CD14-positive monocyte (primary cell): ENCODE measurements at places on chromosomes 16 and 17.

- no peak for DNase-seq
These were observed 103.1 kb downstream of the SDK2 start for GRCh38 chr17:73541111-73541510.

GRCh38 chr17:79249929-79250521 lies 175.4 kb downstream of the ENGASE start:
- DNase-seq, result no peak

DNA sequence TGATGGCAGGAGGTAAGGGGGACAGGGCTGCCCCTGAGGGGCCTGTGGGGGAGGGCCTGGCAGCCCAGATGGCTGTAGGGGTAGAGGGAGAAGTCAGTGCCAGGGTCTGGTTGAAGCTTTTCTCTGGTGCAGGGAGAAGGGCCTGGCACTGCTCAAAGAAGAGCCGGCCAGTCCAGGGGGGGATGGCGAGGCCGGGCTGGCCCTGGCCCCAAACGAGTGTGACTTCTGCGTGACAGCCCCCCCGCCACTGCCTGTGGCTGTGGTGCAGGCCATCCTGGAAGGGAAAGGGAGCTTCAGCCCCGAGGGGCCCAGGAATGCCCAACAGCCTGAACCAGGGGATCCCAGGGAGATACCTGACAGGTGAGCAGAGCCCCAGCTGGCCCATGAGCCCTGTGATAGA lies 2.8 kb upstream of the NOL3 start:
- DNase-seq, result no peak

- peak; percentile 77 for DNase-seq
These were observed 5.2 kb downstream of the PECAM1 start for GRCh38 chr17:64385187-64386083.

- no peak for DNase-seq
These were observed 15.7 kb downstream of the TMIGD1 start for GRCh38 chr17:30318155-30318554.

- DNase-seq, result no peak
These were observed 15.5 kb upstream of the SUPT4H1 start for GRCh38 chr17:58367461-58367860.

GRCh38 chr17:72030067-72030899 lies 90.5 kb upstream of the SOX9 start:
- DNase-seq, result no peak

- no peak for DNase-seq
These were observed 24.0 kb downstream of the TMC6 start for GRCh38 chr17:78104540-78104941.

DNA sequence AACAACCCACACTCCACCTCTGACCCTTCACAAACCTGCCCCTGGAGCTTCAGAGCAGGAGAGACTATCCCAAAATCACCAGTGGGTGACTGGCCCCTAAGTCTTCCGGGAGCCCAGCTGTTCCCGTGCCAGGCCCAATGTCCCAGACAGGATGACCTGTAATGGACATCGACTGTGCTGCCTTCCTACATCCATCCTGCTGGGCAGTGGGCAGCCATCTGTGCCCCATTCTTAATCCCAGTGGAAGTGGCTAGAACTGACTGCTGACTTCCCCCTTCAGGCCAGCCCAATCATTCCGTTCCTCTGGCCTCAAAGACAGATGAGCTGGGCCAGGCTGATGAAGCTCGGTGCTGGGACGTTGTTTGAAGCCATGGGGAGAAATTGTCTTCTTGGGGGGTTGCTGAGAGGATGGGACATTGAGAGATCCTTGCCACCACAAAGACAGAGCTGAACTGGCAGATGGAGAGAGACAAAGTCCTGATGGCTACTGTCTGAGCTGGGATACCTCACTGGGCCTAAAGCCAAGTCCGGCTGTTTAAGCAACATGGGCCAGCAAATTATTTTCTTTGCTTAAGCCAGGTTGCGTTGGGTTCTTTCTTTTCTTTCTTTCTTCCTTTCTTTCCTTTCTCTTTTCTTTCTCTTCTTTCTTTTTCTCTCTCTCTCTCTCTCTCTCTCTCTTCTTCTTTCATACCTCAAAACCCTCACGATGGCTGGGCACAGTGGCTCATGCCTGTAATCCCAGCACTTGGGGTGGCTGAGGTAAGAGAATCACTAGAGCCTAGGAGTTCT lies 17.9 kb upstream of the ALOX15B start:
- no peak for DNase-seq

GRCh38 chr16:53068423-53068833 lies 13.6 kb downstream of the CHD9 start:
- no peak for DNase-seq

GRCh38 chr17:73103641-73104335 lies 11.3 kb upstream of the SLC39A11 start:
- peak; percentile 91 for DNase-seq

- no peak for DNase-seq
These were observed 222.3 kb upstream of the TNRC6C start for GRCh38 chr17:77736199-77736585.

DNA sequence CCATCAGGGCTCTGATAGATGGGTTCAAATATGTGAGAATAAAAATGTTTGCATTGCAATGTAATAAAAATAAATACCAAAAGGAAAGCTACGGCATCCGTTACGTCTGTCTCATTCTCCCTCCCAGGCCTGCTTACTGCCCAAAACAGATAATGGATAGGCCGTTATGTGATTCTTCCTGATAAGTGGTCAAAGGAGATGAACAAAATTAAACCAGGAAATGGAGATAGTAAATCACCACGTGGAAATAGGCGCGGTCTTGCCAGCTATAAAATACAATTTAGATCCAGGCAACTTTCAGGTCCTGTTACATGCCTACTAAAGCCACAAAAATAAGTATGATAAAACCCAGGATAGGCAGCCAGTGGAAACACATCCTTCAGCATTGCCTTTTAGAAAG lies 49.5 kb upstream of the CCL1 start:
- DNase-seq, result no peak

DNA sequence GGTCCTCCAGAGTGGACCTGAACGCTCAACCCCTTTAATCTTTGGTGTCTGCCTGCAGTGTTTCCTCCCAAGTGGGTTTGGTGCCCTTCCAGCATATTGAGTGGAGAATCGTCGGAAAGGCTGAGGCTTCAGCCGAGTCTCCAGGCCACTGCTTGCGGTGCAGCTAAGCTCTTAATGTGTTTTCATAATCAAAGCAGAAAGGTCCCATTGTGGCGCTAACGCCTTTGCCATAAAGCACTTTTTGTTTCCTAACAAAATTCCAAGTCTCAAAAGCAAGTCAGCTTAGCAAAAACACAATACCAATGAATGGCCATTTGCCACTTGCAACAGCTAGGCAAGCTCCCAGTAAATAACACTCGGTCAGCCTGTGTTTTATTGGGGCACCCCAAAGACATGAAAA lies 57.6 kb downstream of the KSR1 start:
- no peak for DNase-seq

GRCh38 chr16:23408242-23408822 lies 44.7 kb downstream of the COG7 start:
- DNase-seq, result no peak

GRCh38 chr17:69796078-69796477 lies 278.9 kb upstream of the KCNJ16 start:
- DNase-seq, result no peak

- DNase-seq, result no peak
These were observed 54.3 kb upstream of the MED13 start for GRCh38 chr17:62119373-62119772.

- DNase-seq, result no peak
These were observed 27.5 kb downstream of the AXIN2 start for GRCh38 chr17:65533852-65534457.

DNA sequence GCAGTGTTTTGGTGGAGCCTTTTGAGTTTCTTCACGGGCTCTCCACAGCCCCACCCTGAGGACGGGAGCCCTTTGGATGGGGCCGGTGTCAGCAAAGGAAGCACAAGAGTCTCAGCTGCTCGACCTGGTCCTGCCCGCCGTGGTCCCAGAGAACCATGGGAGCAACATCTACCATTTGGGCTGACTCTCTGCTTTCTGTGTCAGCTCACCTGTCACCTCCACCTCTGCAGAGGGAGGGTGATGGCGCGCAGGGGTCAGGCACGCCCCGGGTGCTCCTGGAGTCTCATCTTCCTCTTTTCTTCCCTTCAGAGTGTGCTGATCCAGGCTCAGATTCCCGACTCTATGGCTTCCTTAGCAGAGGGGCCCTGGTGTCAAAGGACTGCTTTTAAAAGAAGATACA lies 171.7 kb downstream of the LAT start:
- DNase-seq, result peak; percentile 57

DNA sequence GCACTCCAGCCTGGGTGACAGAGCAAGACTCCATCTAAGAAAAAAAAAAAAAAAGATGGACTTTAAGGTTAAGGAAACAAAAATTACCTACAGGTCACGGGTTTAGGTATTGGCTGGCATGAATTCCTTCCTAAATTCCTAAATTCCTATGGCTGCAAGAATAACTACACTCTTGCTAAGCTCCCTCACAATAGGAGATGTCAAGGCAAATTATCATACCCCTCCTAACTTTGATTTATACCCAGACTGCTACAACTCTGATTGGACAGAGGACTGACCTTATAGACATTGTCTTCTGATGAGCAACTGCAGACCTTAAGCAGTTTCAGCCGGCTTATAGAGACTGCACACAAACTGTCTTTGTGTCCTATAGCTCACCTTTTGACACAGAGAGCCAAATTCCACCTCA lies 25.1 kb upstream of the TMC7 start:
- no peak for DNase-seq

- no peak for DNase-seq
These were observed 1.3 kb downstream of the HSBP1 start for GRCh38 chr16:83809092-83809491.

DNA sequence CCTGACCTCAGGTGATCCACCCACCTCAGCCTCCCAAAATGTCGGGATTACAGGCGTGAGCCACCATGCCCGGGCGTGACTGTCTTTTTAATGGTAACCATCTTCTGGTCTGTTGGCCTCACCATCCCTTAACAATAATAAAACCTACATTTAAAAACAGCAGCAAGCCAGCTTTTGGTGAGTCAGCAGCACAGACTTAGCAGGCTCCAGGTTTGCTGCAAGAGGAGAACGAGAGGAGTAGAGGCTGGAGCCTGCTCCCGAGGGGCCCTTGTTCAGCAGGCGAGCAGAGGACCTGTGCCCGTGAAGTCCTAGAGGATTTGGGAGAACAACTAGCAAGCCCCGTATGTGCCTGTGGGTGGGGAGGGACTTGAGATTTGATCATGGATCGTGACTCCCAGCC lies 35.7 kb downstream of the MYH13 start:
- DNase-seq, result no peak

DNA sequence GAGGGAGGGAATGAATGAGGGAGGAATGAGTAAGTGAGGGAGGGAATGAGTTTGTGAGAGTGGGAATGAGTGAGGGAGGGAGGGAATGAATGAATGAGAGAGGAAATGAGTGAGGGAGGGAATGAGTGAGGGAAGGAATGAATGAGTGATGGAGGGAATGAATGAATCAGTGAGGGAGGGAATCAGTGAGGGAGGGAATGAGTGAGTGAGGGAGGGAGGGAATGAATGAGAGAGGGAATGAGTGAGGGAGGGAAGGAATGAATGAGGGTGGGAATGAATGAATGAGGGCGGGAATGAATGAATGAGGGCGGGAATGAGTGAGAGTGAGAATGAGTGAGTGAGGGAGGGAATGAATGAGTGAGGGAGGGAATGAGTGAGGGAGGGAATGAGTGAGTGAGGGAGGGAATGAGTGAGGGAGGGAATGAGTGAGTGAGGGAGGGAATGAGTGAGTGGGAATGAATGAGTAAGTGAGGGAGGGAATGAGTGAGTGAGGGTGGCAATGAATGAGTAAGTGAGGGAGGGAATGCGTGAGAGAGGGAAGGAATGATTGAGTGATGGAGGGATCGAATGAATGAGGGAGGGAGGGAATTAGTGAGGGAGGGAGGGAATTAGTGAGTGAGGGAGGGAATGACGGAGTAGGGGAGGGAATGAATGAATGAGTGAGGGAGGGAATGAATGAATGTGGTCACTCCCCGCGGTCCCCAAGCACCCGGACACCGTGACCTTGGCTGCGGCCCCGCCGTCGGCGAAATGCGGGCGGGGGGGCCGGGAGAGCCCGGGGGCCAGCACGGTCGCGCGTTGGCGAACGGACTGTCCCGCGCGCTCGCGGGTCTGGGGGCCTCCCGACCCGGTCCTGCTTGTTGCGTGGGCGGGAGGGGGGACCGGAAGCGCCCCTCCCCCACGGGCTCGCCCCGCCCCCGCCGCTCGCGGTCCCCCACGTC lies 1.1 kb upstream of the UBE2I start:
- peak; percentile 26 for DNase-seq

DNA sequence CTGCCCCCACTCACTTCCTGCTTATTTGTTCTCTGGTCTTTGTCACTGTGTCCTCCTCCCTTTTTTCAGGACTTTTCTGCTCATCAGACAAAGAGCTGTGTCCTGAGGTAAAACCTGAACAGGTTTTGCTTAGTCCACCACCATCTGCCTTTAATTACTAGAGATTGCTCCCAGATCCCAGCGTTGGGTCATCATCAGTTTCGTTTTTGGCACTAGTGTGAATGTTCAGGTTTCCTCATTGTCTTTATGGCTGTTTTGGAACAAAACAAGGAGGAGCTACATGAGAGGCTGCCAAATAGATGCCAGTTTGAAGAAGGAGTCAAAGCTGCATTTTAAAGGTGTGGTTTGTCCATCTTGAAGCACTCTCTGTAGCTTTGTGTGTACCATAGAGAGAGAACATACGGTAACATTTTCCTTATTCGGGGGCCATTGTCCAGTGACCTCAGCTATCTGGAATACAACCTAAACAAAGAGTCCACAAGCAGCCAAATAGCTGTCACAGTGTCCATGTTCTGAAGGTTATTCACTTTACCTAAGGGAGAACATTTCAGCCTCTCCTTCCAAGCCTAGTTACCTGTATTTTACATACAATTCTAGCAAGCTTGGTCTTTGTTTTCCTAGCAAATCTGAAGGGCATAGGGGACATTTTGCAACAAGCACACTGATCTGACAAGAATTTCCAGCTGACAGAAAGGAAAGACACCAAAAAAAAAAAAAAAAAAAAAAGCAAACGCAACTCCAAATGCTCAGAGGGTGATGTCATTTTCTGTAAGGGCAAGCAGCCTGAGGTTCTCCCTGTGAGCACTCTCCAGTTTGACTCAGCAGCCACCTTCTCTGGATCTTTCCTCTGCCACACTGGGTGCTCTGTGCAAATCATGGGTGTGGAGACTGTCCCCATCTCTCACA lies 196.1 kb downstream of the NTN1 start:
- no peak for DNase-seq

DNA sequence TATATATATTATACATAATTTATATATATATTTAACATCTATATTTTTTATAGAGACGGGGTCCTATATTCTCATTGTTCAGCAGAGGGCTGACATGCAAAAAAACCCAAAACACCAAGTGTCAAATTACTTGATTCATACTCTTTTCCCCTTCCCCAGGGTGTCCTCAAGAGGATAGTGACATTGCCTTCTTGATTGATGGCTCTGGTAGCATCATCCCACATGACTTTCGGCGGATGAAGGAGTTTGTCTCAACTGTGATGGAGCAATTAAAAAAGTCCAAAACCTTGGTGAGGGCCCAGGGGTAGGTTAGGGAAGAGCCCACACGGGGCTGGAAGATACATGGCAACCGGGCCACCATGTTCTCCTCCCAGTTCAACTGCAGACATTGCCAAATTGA lies 11.0 kb downstream of the ITGAM start:
- DNase-seq, result no peak
